T-cell (primary cell): ENCODE measurements at places on chromosomes 2 and 18.

DNA sequence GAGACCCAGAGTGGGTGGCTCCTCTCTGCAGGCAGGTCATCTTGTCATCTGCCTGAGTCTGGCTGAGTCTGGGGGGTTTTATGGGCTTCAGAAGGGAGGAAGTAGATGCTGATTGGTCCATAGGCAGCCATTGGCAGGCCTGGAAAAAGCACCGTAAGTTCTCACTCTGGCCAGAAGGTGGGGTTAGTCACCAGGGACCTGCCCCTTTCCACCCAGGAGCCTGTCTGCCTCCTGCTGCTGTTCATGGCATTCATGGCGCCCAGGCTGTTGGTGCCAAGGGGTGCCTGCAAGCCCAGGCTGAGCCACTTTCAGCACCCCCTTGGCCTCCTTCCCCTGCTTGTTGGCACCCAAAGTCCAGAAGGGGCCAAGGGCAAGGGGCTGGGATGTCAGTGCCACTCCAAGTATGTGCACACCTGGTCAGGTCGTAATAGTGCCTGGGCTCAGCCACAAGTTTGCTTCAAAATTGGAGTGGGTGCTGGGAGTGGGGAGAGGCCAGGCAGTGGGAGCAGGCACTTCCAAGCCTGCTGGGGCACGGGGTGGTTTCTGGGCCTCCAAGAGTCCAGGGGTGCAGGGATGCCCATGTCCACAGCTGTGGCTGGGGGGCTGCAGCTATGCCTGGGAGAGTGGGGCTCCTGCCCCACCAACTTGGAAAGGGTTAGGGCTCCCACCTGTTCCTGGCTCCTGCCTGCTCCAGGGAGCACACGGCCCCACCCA lies 178.1 kb downstream of the FAM210A start:
- H3K36me3 ChIP-seq, result no peaks in the 10 kb centered on the region
- no peaks in the 10 kb centered on the region for H3K27me3 ChIP-seq
- H3K4me3 ChIP-seq, result no peak overlapping the region

GRCh38 chr2:161745866-161746614 lies 121.8 kb downstream of the SLC4A10 start:
- peaks cover 3% of the 10 kb centered on the region for H3K27me3 ChIP-seq
- no peaks in the 10 kb centered on the region for H3K36me3 ChIP-seq
- DNase-seq, result no peak
- H3K27ac ChIP-seq, result no peak overlapping the region
- no peak overlapping the region for H3K4me3 ChIP-seq

- H3K36me3 ChIP-seq, result no peaks in the 10 kb centered on the region
- no peaks in the 10 kb centered on the region for H3K4me1 ChIP-seq
- H3K27ac ChIP-seq, result no peak overlapping the region
- no peaks in the 10 kb centered on the region for H3K27me3 ChIP-seq
Measured at GRCh38 chr2:72762276-72762675, 63.6 kb downstream of the EXOC6B start.

GRCh38 chr2:158270536-158270935 lies 168.9 kb downstream of the UPP2 start:
- DNase-seq, result no peak
- no peak overlapping the region for H3K4me3 ChIP-seq
- no peaks in the 10 kb centered on the region for H3K4me1 ChIP-seq

GRCh38 chr2:6846967-6847681 lies 18.6 kb downstream of the CMPK2 start:
- no peaks in the 10 kb centered on the region for H3K4me1 ChIP-seq
- H3K27ac ChIP-seq, result no peak overlapping the region
- peaks cover 15% of the 10 kb centered on the region for H3K36me3 ChIP-seq

DNA sequence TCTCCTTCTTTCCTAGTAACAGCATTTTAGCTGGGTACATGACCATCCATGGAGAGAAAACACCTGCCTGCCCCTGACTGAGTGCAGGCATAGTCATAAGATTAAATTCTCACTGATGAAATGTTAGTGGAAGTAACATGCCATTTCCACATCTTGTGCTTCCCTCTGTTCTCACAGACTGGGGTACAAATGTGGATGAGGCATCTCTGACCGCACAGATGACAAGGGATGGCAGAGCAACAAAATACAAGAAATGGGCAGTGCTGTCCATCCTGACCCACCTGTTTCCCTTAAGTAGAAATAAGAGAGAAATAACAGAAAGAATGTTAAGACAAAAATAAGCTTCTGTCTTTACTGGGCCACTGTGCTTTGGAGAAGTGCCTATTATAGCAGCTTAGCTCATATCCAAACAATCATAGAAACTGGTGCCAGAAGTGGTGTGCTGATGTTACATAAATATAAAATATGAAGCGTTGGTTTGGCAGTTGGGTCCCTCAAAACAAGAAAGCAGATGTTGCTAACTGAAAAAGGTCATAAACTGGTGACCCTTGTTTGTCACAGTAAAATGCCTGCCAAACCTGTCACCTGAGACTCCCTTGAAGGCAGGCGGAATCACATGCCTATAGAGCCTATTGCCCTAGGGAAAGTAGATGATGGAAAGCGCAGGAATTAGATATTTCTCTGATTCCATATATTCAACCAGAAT lies 72.4 kb upstream of the CCDC150 start:
- DNase-seq, result no peak
- H3K4me1 ChIP-seq, result no peaks in the 10 kb centered on the region
- H3K27ac ChIP-seq, result no peak overlapping the region
- H3K36me3 ChIP-seq, result no peaks in the 10 kb centered on the region
- peaks cover 2% of the 10 kb centered on the region for H3K27me3 ChIP-seq
